ENCODE measurements at places on chromosomes 3 and 15.

DNA sequence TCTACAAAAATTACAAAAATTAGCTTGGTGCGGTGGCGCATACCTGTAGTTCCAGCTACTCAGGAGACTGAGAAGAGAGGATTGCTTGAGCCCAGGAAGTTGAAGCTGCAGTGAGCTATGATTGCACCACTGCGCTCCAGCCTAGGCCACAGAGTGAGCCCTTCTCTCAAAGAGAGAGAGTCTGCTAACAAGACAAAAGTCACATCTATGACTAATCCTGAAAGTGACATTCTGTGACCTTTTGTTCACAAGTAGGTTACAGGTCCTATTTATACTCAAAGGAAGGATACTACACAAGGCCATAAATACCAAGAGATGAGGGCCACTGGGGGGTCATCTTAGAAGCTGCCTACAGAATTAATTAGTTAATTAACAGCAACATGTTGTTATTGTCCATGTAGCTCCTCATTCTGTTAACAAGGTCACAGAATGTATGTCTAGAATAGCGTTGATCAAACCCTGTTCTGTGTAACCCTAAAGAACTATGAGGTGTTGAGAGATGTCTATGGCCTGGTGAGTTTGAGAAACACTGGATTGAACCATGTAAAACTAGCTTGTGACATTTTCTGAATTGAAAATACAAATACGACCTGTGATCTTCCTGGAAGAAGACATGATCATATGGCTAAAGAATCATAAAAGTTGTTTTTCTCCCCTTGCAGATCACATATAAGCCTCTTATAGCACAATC lies 97.0 kb downstream of the SAMMSON start:
- no peak for DNase-seq

DNA sequence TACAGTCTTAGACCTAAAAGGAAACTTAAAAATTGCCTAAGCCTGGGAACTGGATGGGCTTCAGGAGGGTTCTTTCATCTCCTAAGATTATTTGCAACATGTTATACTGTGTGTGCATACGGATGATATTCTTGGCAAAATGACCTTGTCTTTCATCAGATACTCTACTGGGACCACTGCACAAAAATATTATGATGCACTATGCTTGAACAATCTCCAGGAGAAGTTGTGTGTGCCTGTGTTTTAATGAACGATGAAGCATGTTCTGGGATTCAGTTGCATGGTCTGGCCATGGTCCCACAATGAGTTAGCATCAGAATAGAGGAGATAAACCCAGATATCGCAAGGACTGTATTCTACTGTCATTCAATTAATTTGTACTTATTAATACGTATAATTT lies 68.7 kb downstream of the GAP43 start:
- no peak for DNase-seq

DNA sequence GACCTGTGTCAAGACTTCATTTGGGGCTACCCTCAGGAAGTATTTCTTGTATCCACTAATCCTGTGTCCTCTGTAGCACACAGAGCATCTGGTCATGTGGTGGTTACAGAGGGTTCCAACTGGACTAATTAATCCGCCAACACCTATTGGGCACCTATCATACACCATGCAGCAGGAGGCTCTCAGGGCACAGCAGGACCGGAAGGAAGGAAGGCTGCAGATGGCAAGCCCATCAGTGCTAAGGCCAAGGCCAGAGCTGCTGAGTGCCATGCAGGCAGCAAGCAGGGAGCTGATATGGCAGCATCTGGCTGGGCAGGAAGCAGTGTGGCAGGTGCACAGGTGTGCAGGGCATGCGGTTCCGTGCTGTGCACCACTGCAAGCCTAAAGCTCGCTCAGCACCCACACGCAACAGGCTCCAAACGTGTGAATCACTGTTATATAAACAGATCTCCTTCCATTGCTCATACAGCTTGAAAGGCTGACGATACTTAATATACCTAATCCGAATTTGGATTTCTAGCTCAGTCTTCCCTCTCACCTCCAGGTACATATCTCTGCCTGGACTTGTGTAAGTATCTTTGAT lies 64.4 kb upstream of the SNRPA1 start:
- no peak for DNase-seq

- no peak for DNase-seq
These were observed 400.4 kb upstream of the THBS1 start for GRCh38 chr15:39180483-39180933.

- DNase-seq, result no peak
These were observed 291.7 kb downstream of the MEX3B start for GRCh38 chr15:81754078-81754477.

DNA sequence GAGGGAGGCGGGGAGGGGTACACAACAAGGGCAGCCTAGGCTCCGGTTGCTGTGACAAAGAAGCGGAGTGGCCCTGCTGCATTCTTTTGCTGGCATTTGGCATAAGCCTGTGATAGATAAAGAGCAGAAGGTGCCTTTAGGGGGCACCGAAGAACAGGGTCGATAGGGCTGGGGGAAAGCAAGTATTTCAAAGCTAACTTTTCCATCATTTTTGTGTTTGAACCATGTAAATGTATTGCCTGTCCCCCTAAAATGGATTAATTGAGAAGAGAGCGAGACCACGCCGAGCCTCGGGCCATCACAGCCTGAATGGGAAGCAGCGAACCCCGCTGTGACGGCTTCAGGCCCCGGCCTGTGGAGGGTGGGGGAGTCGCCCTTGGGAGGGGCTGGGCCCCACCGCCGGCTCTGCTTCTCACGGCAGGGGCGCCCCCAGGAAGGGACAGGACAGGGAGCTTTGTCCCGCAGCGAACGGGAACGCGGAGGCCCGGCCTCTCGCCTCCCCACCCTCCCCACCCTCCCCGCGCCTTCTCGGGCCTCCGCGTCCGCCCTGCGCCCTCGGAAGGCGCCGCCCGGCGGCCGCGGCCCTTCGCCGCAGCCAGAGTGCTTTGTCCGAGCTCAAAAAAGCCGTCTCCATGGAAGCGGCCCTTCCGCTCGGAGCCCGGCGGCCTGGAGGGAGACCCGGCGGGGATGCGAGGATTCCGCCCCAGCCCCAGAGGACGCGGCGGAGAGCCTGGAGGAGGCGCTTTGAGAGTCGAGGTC lies 32.4 kb upstream of the ALDH1L1 start:
- DNase-seq, result no peak

- no peak for DNase-seq
These were observed 176.8 kb downstream of the EPHA6 start for GRCh38 chr3:96991231-96991630.

- DNase-seq, result peak; percentile 75
These were observed at the start of gene CSK for GRCh38 chr15:74781431-74782258. TSS of gene CSK (plus strand) at chr15:74782080. CDS start at chr15:74798298, 16,218 bp downstream.

DNA sequence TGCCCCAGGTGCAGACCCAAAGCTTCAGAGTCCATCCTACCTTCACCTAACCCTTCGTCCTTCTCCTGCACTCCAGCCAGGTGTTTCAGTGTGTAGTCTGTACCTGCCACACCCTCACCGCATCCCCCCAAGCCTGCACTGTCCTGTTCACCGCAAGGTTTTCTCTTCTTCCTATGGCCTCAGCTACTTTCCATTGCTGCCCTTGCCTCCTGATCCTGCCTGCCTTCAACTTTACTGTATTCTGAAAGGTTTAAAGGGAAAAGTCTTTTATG lies 9.3 kb downstream of the GPR160 start:
- DNase-seq, result no peak

DNA sequence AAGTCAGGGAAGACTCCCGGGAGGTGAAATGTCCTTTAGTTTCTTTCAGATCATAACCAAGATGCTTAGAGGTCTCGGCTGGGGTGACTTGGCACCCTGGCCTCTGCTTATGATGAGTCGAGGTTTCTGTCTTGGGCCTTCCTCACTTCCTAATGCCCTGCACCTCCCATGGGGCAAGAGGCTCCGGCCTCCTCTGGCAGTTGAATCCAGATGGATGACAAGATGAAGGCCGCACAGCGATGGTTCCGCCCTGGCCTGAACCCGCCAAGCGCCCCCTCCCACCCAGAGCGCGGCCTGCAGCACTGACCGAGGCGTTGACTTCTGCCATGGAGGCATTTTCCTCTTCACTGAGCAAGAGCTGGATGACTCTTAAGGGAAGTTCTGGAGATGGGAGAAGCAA lies 31.3 kb downstream of the MUC20 start:
- no peak for DNase-seq

DNA sequence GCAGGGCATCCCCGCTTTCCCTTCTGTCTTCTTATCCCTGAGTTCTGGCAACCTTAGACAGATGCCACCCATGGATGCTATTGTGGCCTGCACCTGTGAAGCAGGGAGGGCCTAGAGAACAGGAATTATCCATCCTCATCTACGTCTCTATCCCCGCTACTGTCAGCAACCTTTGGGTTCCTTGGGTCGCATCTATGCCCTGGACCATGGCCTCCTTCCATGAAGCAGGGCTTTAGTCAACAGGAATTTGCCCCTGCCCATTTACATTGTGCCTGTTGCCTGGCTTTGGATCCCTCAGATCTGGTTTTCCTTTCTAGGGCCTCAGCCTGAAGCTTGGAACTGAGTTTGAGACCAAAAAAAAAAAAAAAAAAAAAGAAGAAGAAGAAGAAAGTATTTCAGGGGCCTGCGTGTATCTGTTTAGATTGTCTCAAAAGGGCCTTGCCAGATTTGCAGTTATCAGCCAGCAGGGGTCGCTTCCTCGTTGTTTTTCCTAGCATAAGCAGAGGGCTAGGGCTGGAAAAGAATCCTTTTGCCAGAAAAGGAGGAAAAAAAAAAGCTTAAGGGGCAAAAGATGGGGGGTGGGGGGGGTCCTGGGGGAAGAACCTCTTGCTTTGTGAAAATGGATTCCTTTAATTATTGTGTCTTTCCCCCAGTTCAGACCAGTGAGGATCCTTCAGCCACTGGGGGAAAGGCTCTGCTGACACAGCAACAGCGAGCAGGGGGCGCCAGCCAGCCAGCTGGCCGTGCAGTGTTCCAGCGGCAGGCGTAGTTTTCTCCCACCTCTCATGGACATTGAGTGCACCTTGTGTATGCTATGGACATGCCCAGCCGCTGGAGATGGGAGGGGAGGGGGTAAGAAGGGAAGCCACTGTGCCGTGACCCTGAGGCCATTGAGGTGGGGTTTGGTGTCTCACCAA lies 65.7 kb upstream of the ALDH1L1 start:
- DNase-seq, result peak; percentile 4

- no peak for DNase-seq
These were observed 80.7 kb upstream of the SLC25A26 start for GRCh38 chr3:66140106-66140505.

GRCh38 chr3:109047366-109047765 lies 70.6 kb downstream of the MORC1 start:
- no peak for DNase-seq

- DNase-seq, result no peak
These were observed 50.7 kb downstream of the ROPN1B start for GRCh38 chr3:126019683-126020082.

All from CD4-positive, alpha-beta T cell treated with Interleukin-2 at 100 ng/mL for 4 hours (primary cell).